ENCODE measurements at places on chromosomes 1 and 21.
A peak's percentile ranks its signal among the peaks of the same experiment; 100 is the strongest.

GRCh38 chr1:59179673-59180072 is 117.2 kb upstream of the FGGY start:
- no peak for DNase-seq

GRCh38 chr21:34939673-34940331 is 109.3 kb downstream of the RUNX1 start:
- DNase-seq: no peak

DNA sequence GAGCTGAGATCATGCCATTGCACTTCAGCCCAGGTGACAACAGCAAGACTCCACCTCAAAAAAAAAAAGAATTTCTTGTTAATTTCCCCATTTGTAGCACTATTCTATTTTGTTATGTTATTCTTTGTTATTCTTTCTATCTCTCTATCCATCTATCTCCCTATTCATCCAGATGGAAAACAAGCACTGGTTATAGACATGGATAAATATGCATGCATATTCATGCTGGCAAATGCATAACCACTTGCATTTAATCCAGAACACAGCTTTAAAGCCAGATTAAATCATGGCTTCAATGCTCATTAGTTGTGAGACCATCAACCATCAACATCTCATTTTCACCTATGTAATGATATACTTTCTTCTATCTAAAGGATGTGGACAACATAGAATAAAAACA is 21.5 kb upstream of the KLHL20 start:
- DNase-seq: no peak

GRCh38 chr1:200938955-200939354 is 44.3 kb downstream of the INAVA start:
- no peak for DNase-seq

DNA sequence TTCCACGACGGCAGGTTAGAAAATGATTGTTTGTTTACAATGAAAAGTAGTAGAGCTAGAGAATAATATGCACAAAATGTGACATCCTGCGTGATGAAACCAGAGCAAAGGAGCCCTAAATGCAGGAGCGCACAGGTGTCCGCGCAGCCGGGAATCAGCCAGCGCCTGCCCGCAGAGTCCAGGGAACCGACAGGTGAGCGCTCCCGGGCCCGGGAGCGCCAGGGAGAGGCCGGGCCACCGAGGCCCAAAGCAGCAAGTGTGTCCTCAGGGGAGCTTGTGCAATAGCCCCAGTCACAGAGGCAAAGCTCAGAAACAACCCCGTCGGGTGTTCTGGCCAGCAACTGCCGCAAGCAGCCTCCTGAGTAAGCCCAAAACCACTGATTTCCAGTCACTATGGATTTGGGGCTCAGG is 789 bp upstream of the GALE start:
- no peak for DNase-seq

GRCh38 chr21:36883532-36884486 is 82.7 kb downstream of the HLCS start:
- DNase-seq: no peak

GRCh38 chr1:116268211-116268610 is 104.8 kb upstream of the ATP1A1 start:
- no peak for DNase-seq

DNA sequence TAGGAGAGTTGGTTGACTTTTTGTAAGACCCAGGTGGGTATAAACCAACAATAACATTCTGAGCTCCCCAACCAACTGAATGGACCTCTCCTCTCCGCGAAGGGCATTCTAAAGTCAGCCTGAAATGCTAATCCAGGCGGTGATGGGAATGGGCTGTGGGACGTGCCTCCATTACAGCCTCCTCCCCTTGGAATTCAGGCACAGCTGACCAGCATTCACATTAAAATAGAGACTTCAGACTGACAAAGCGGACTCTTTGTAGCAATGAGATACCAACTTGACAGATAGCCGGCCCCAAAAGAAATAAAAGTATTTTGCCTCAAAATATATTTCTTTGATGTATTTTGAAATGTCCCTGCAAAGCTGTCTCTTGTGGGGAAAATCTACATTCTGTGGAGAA is 101.7 kb downstream of the KIF26B start:
- DNase-seq: no peak

- DNase-seq: no peak
Measured at GRCh38 chr1:155529929-155530328, 32.7 kb downstream of the ASH1L start.

- no peak for DNase-seq
Measured at GRCh38 chr1:17009706-17010105, 2.0 kb downstream of the ATP13A2 start.

DNA sequence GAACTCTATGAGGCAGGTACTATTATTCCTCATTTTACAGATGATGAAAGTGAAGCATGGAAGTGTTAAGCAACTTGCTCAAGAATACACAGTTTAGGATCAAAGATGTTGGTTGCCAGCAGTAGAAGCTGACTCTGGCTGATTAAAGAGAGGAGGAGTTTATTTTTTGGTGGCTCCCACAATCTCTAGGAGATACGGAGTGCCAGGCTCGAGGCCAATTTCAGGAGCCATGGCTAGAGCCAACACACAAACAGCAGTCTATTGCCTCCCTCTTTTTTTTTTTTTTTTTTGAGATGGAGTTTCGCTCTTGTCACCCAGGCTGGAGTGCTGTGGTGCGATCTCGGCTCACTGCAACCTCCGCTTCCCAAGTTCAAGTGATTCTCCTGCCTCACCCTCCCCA is 19.6 kb downstream of the TTF2 start:
- DNase-seq: no peak

DNA sequence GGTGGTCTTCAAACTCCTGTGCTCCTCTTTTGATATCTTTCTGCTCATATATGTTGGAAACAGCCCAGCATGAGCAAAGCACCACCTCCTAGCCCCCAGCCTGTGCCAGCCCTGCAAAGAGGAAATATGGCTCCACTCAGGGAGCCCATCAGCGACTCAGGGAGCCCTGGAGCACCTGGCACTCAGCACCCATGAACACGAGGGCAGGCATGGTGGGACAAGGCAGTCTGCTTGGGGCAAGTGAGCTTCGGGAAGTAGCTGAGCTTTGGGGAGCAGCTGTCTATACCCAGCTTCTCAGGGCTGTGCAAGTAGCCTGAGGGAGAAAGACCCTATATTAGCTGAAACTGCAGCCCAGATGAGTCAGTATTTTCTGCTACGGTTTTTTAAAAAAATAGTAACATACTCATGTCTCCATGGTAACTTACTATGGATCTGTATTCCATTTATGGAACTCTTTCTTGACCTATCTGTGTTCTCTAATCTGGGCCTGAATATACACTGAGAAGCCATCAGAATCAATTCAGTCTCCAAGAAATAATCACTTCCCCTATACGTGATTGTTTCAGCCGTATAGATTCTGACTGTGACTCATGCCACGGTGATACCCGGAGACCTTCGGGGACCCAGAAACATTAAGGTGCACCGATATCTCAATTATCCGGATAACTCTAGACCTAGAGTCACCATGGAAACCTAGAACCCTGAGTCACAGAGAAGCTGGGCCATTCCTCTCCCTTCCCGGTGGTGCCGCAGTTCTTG is 1.5 kb upstream of the ETS2 start:
- DNase-seq: peak; percentile 12

- DNase-seq: no peak
Measured at GRCh38 chr1:14649976-14650375, 51.5 kb downstream of the KAZN start.

- no peak for DNase-seq
Measured at GRCh38 chr1:25640646-25641328, 24.2 kb downstream of the MAN1C1 start.

- no peak for DNase-seq
Measured at GRCh38 chr1:59597420-59598119, 217.2 kb upstream of the HOOK1 start.

DNA sequence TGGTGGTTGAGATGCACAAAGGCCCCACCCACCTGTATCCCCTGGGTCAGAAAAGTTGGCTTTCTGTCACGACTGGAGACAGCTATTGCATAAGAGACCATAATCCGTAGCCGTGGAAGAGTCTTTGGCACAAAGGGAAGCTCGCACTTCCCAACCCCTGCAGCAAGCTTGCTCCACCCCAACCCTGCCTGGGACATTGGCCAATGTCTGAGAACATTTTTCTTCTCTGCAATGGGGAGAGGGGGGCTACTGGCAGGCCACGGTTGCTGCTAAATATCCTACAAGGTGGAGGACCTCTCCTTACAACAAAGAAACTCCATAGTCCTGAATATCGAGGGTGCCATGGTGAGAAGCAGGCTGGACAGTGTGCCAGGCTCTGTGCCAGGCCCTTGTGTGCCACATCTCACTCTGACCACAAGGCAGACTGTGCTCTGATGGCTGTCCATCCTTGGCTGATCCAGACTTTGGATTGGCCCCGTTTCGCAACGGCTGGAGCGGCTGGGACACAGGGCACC is 104.1 kb downstream of the CSMD2 start:
- DNase-seq: no peak

DNA sequence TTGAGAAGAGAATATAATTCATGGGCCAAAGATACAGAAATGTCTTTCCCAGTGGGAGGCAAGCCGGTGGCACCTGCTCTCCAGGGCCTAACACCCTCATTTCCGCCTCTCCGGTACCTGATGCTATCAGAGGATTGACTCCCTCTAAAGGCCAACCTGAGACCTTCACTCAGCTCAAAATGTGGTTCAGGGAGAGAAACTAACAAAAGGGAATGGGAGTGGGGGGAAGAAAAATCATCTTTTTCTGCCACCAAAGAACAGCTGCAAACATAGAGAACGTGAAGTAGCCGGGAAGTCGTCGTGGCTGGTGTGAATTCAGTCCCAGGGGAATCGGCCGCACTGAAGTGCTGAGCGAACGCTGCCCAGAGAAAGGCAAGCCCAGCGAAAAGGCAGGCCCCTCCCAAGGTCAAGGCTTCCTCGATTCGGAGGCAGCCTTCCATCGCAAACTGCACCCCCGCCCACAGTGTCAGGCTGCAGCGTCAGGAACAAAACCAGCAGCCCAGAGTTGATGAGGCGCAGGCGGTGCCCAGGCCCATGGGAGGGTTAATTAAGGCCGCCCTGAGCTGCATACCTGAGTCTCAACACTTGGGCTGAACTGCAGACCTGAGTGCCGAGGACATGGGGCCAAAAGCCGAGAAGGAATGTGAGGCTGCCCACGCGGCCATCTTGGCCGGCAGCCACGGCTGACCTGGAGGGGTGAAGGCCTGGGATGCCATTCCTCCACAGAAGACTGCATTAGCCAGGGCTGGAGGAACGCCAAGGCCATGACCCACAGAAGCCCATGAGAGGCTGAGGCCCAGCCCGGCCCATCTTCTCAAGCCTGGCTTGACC is 160.2 kb downstream of the PSMG1 start:
- DNase-seq: no peak

DNA sequence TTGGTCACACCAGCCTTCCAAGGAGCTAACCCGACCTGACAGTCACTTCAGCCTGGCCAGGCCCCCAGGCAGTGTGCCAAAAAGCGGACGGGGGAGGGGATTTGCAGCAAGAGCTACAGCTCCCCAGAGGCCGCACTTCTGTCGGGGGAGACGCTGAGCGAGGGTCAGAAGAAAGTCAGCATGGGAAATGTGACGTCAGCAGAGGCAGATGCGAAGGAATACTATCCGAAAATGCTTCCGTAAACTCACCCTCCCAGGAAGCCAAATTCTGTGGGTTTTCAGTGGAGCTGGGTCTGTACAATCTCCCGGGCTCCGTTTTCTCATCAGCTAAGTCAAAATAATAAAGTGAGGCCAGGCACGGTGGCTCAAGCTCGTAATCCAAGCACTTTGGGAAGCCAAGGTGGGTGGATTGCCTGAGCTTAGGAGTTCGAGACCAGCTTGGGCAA is 28.5 kb upstream of the ECE1 start:
- DNase-seq: no peak

DNA sequence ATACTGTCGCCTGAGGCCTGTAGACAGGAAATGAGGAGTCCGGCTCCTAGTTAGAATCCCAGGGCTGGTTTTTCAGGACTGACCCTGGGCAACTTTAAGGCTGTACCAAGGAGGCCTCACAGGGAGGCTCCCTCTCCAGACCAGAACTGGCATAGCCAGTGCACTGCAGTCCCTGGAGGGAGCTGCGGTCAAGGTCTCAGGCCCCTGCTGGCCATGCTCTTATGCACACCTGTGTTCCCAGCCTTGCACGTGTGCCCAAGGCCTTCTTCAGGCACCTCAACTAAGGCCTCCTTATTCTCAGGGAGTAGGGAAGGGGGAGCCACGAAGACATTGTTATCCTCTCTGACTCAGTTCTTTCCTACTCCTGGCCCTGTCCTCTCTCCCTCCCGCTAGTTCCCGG is 22.0 kb upstream of the IFNAR1 start:
- no peak for DNase-seq

DNA sequence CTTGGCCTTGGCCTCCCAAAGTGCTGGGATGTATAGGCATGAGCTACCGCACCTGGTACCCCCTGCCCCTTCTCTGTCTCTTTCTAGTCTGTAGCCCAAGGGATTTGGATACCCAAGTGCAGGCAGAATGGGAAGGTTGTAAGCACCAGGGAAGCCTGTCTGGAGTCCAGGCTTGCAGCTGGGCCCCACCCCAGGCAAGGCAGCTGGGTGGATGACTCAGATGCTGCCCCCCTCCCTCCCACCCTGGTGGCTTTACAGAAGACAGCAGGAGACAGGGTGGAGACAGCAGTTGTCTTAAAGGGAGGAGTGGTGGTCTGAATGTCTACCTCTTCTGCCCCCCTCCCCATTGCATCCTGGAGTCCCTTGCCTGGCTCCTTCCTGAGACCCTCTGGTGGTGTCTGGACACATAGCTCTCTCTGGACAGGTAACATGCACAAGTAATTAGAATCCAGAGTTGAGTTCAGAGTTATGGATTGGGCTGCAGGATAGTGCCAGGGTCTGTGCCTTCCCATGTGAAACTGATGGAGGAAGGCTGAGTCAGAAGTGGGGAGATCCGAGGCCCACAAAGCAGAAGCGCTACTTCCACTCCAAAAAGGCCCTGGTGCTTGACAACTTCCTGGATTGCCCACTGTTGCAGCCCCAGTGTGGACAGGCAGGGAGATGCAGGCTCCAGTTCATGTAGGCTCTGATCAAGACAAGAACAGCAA is 5.1 kb downstream of the LMNA start:
- no peak for DNase-seq
